Stimulated activated naive CD4-positive, alpha-beta T cell (primary cell): ENCODE measurements at places on chromosomes 2 and 18.
A peak's percentile ranks its signal among the peaks of the same experiment; 100 is the strongest.

- DNase-seq: no peak
Measured at GRCh38 chr2:208501206-208501605, 94.6 kb downstream of the PTH2R start.

- no peak for DNase-seq
Measured at GRCh38 chr2:218999881-219000568, 6.8 kb upstream of the CRYBA2 start.

DNA sequence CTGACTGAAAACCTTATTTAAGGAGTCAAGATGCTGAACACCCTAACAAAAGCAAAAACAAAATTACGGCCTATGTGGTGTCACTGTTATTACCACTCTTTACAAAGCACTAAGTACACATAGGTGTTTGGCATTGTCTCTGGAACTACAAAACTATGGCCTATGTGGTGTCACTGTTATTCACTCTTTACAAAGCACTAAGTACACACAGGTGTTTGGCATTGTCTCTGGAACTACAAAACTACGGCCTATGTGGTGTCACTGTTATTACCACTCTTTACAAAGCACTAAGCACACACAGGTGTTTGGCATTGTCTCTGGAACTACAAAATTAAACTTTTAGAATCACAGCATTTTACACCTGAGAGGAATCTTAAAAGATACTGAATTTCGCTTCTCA is 47.4 kb downstream of the SLC35F5 start:
- DNase-seq: no peak

- no peak for DNase-seq
Measured at GRCh38 chr2:121237980-121238665, 46.9 kb downstream of the TFCP2L1 start.

DNA sequence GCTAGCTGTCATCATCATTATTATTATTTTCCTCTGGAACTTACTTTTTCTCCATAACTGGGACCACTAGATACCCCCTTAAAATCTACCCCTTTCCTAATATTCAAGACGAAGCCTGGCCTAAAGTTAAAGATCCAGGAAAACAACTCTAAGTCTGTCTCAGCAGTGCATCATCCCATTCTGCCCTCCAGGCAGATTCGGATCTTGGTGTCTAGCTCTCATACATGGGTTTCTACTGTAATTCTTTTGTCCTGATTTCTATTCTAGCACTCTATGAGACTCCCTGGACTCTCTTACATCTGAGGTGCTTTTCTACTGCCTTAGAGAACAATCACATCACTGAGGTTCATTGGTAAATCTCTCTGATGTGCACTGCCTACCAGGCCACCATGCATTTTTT is 35.5 kb downstream of the MAP2 start:
- no peak for DNase-seq

DNA sequence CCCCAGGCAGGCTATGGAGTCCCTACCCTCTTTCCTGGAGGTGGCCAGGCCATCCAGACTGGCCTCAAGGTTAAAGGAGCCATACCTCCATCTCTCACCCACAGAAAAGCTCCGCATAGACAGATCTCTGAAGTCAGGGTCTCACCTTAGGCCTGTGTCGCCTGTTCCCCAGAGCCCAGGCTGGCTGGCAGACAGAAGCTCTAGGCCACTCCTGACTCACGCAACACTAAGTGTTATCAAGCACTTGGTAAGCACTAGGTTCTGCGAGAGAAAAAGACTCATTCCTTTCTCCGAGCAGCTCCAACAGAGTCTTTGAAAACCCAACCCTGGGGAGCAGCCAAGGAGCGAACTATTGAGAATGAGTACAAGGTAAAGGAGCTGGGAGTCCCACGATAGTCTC is 6.1 kb downstream of the SMAD7 start:
- DNase-seq: no peak

GRCh38 chr18:41886126-41886807 is 68.8 kb upstream of the PIK3C3 start:
- DNase-seq: no peak

- no peak for DNase-seq
Measured at GRCh38 chr2:152480821-152481399, 145.9 kb downstream of the FMNL2 start.

- no peak for DNase-seq
Measured at GRCh38 chr18:64244571-64244970, 95.7 kb upstream of the LINC00305 start.

DNA sequence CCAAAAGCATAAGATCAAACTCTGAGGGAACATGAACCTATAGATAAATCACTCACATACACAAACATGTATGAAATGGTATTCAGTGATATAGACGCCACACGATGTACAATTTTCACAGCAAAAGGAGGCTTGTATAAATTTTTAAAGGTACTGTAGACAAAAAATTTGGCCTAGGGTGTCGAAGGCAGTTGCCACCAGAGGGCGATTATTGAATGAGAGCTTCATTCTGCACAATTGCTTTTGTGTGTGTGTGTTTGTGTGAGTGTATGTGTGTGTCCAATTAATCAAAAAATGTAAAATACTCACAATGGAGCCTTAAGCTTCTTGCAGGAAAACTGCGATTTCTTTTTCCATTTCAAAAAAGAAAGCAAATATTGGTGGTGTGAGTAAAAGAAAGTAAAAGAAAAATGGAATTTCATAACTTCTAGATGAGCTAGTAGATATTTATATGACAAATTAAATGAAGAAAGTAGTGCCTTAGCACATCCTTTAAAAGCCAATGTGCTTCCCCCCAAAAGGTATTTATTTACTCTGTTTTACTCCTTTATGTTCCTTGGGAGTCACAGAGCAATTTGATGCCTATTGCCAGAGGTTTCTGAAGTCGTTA is 800.1 kb downstream of the SATB2 start:
- no peak for DNase-seq

DNA sequence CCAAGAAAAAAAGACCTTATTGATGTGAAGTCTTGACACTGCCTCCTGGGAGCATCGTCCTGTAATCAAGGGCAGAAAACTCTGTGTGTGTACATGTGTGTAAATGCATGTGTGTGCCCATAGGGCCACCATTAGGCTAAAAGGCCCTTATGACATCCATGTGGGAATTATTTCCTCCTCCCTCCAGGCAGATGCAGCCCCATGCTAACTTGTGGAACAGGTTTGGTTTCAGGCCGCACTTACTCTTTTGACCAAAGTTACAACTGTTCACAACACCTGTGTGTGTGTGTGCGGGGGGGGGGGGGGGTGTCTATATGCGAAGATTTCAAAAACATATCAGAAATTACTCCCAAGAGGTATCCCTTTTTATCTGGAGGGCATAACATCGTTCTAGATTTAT is 87.4 kb upstream of the SLC14A2 start:
- no peak for DNase-seq

DNA sequence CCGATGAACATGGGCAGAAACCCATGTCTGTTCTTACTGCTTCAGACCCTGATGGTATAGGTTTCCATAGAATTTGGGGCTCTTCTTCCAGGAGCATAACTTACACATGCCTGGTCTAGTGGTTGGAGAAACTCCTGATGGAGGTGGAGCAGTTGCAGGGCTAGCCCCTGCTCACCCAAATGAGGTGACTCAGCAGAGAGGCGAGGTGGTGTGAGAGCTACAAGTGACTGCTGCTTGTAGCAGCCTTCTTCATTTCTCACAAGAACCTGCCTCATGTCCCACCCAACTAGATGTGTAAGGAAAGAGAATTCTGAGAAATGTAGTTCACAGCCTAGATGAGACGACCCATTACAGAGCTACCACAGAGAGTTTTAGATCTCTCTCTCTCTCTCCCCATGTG is 105.3 kb downstream of the ZNF407 start:
- no peak for DNase-seq

GRCh38 chr18:76323891-76324290 is 171.2 kb downstream of the ZNF516 start:
- no peak for DNase-seq

GRCh38 chr18:48390641-48391040 is 18.5 kb downstream of the ZBTB7C start:
- no peak for DNase-seq

- no peak for DNase-seq
Measured at GRCh38 chr2:44767691-44768090, 173.8 kb upstream of the SIX3 start.

DNA sequence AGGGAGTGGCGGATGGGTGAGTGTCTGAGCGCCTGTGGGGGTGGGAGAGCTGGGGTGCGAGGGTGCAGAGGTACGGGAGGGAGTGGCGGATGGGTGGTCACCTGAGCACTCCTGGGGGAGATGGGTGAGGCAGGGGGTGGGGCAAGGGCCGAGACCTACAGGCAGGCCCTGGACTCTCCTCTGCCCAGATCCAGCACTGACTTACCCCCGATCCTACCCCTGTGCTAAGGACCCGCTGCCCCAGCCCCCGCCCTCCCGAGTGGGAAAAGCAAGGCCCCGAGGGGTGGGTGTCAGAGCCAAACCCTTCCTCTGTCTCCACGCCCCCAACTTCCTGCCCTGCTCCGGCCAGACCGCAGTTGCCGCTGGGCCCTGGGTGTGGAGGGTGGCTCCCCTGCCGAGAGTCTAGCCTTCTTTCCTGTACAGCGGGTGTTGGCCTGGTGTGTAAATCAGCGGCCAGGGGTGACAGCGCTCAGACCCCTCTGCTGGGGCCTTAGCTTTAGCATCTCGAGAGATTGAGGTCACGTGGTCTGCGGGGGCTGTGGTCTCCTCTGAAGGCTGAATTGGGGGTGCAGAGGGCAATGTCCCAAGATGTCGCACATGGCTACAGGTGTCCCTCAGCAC is 12.5 kb downstream of the BOK start:
- DNase-seq: no peak

DNA sequence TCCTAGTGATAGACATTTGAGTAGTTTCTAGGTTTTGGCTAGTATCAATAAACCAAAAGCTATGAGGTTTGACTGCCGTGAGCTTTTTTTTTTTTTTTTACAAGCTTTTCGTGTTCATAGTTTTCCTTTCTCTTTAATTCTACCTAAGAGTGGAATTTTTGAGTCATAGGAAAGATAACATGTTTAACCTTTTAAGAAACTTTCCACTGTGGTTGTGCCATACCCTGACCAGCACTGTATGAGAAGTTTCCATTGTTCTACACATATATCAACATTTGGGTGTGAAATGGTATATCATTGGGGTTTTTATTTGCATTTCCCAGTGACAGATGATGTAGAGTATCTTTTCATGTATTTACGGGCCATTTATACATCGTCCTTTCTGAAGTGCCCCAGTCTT is 31.7 kb downstream of the UBE2F start:
- no peak for DNase-seq

DNA sequence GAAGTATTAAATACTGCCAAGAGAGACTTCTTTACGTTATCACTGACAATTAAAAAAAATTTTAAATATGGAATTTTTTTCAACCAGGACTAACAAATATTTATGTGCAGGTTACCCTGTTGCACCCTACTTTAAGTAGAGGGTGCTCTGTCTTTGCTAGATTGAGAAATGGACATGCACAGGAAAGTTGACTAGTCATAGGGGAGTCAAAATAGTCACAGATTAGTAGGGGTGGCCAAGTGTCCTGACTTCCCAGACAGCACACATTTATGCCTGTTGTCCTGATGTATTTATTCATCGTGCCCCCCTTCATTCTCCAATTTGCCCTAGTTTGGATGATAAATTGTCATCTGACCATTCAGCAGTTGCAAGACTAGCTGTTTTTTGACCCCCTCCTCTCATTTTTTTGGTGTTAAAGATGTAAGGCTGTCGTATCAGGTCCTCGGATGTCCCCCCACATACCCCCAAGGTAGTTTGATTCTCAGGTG is 20.3 kb downstream of the CAB39 start:
- DNase-seq: no peak

- no peak for DNase-seq
Measured at GRCh38 chr2:179344280-179344964, 79.8 kb upstream of the SESTD1 start.

GRCh38 chr2:63587814-63588384 is 378 bp downstream of the WDPCP start:
- no peak for DNase-seq

GRCh38 chr2:56410140-56410539 is 226.3 kb downstream of the CCDC85A start:
- no peak for DNase-seq

DNA sequence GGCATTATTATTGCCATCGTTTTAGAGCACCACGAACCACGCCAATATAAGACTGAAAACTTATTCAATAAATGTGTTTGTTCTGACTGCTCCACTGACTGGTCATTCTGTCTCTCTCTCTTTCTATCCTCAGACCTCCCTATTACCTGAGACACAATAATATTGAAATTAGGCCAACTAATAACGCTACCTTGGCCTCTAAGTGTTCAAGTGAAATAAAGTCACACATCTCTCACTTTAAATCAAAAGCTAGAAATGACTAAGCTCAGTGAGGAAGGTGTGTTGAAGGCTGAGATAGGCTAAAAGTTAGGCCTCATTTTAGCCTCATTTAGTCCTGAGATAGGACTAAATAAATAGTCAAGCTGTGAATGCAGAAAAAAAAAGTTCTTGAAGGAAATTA is 38.8 kb downstream of the G6PC2 start:
- DNase-seq: no peak

GRCh38 chr18:23077493-23078256 is 57.6 kb upstream of the CABLES1 start:
- DNase-seq: peak; percentile 15

DNA sequence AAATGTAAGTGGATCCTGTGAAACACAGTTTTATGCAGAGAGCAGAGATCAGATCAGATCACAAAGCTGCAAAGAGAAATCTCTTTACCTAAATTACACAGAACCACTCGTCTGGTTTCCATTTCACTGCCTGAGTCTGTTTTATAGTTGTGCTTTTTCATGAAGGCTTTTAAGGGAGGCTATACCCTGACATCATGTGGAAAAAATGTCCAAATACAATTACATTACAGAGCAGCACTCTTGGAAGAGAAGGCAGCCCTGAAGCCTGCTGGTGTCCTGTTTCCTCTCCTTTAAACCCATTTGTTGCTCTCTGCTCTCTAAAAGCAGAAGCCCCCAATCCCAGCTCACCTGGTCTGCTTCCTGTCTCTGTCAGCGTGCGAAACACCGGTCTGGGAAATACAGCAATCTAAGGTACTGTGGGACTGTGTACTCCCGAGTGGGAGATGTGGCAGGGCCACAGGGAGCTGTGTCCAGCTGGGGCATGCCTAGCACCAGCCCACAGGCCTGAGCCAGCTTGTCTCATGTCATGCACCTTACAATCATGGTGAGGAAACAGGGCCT is 24.8 kb upstream of the ZFP36L2 start:
- no peak for DNase-seq

GRCh38 chr2:23388294-23388693 is 3.3 kb downstream of the KLHL29 start:
- no peak for DNase-seq
